ENCODE measurements at places on chromosomes 6 and 20.

DNA sequence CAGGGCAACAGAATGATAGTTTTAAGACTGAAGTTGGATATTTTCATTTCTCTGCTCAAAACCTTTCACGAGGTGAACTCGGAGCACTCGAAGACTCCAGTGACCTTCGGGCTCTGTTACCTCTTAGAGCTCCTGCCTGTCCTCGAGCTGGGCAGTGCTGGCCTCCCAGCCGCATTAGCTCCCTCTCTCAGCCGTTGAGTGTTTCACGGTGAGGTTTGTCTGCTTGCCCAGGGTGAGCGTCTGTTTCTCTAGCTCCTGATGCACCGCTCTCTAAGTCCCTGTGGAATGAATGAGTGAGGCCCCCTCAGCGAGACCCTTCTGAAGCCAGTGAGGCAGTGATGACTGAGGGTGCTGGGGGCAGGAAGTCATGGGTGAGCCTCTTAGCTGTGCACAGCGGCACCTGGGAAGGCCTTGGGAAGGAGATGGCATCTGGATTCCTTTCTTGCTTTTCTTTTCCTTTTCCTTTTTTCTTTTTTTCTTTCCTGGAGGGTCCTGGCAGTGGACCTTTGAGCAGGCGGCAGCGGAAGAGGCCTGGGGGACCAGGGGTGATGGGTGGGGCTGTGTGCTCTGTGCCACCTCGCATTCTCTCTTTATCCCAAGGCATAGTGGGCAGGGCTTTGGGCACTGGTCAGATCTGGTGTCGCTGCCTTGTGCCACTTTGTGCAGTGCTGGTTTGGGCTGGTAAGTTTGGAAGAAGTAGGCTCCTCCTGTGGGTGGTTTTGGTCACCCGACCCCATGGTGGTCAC, 2.2 kb downstream of the PSMG4 start:
- no peak for DNase-seq

- DNase-seq = no peak
These were observed 3.2 kb downstream of the RAB44 start for GRCh38 chr6:36700831-36701230.

DNA sequence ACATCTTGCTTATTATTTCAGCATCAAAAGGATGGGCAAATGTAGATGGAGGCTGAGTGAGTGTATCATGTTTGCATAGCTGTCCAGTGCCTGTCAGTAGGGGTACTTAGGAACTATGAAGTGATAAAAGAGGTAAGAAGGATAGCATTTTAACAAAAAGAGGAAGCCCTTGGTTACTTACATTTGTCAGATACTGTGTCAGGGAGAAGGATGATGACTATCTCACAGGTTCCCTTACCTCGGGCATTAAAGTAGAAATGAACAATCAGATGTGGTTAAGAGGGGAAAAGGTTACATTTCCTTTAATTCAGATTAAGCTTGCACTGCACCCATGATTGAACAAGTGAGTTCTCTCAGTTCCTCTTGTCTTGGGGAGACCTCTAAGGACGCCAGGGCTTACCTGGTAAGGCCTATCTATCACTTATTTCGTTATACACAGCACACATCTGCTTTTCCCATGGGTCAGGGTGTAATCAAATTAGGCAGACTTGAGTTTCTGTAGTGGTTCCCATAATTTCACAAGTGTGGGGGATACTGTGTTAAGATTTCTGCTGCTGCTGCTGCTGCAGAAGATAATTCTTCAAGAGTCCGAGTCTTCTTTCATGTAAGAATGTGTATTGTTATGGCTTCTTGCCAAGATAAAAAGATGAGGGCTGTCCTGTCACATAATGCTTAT, 4.5 kb downstream of the FOXO3 start:
- DNase-seq = no peak

GRCh38 chr6:128251445-128252340, 268.7 kb downstream of the PTPRK start:
- DNase-seq = no peak

GRCh38 chr6:106787327-106788196, 158.2 kb downstream of the QRSL1 start:
- no peak for DNase-seq

- DNase-seq = no peak
These were observed 56.9 kb downstream of the FAM229B start for GRCh38 chr6:112144145-112144926.

DNA sequence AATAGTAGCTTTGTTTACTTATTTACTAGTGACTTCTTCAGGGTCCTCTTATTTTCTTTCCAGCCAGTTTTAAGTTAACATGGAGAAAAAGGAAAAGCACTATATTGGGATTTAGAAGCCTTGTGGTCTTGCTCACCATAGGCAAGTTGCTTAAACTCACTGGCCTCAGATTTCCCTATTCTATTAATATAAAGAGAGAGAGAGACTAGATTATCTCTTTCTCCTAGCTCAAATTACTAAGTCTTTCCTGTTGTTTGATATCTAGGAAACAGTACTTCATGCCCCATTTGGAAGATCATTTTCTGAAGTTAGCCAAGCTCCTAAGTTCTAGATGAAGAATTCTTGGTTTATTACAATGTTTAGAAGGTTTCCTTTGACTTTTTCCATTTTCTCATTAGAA, 32.5 kb downstream of the CTNNBL1 start:
- DNase-seq = no peak

DNA sequence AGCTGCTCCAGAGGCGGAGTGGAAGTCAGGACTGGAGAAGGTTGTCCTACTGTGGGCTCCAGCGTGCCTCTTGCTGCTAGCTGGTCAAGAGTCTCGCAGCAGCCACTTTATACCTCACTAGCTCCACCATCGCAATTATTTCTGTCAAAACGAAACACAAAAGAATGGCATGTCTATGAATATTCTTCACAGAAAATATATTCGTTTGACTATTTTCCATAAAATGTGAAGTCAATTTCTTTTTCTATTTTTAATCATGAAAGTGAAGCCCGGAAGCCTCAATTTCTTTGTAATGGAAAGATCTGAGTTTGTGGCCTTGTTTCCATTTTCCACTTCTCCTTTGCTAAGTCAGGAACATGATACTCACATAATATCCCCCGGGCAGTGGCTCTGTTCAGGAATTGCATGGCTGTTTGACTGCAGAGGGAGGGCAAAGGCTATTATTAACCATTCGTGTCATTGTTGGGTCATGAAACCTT, 51.7 kb downstream of the DTD1 start:
- no peak for DNase-seq

- DNase-seq = no peak
These were observed 94.5 kb downstream of the SSR1 start for GRCh38 chr6:7218406-7218988.

- no peak for DNase-seq
These were observed 132.7 kb downstream of the PKHD1 start for GRCh38 chr6:51954681-51955080.

DNA sequence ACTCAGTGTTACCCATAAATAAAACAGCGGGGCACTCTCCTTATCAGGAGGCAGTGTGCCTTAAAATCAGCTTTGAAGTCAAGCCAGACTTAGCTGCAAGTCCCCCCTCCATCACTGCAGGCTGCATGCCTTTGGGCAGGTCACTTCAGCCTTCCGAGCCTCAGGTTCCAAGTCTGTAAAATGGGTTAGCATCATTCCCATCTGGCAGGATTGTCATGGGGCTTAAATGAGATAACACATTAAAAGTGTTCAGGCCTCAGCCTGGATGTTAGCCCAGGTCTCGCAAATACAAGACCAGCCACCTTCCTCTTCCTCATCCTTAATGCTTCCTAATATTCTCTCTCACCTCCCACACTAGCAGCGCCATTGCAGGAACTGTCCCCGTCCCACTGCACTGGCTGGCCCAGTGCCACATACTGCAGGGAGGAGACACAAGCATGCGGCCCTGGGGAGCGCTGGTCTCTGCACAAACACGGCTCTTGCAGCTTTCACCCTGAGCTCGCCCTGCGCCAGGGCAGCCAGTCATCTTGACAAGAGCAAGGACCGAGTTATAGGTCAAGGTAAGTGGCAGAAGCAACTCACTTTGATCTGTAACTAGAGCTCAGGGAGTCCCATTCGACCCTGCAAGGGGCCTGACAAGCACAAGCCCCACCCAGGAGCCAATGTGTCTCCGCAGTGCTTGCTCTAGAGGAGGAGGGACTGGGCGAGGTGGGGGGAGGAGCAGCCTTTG, 564.6 kb upstream of the AGPAT4 start:
- DNase-seq = no peak

DNA sequence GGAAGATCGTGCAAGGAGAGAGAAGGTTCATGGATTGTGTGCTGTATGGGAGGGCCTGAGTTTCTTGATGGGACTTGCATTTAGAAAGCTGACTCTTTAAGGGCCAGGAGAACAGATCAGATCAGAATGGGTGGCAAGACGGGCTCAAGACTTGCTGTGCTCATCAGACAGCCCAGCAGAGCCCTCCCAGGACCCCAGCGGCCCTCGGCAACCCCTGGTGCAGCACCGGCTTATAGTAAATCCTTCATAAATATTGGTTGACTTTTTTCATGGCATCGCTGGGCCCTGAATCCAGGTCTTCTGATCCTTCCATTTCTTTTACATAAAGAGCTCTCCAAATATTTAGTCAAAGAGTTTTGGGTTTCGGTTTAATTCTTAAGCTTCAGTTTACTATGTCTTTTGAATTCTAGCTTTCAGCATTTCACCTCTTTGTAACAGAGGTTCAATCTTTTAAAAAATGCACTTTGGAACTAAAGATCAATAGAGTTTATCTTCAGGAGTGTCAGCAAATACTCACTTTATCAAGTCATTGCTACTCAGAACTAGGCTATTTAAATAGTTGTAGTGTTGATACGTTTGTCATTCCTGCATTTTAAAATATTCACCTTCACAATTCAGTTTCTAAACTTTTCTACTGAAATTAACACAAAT, 205.6 kb downstream of the ZDHHC14 start:
- no peak for DNase-seq

GRCh38 chr6:802701-803100, 109.8 kb upstream of the EXOC2 start:
- no peak for DNase-seq

- no peak for DNase-seq
These were observed 88.3 kb downstream of the CEBPB start for GRCh38 chr20:50278684-50279531.

DNA sequence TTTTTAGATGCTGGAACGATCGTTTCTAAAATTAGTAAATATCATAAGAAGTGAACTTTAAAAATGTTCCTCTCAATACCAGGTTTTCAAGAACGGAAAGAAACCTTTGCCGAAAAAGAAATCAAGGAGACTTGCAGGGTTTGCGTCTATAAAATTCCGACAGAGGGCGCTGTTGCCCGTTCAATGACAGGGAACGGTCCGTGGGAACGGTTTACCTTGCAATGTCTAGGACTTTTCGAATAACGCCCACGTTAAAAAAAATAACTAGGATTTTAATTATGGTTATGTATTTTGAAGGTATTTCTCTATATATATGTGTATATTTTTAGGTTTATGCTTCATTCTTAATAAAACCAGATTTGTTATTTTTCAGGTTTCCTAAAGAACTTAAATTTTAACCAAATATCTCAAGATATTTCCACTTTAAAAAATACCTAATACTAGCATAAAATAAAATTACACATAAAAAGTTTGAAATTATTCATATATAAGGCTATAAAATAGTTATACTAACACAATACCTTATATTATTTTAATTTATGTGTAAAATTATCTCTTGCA, 2.5 kb upstream of the TFAP2B start:
- no peak for DNase-seq

- DNase-seq = no peak
These were observed 360.7 kb downstream of the SAMD5 start for GRCh38 chr6:147869201-147869600.

- no peak for DNase-seq
These were observed 520.1 kb upstream of the IMPG1 start for GRCh38 chr6:76592566-76592965.

DNA sequence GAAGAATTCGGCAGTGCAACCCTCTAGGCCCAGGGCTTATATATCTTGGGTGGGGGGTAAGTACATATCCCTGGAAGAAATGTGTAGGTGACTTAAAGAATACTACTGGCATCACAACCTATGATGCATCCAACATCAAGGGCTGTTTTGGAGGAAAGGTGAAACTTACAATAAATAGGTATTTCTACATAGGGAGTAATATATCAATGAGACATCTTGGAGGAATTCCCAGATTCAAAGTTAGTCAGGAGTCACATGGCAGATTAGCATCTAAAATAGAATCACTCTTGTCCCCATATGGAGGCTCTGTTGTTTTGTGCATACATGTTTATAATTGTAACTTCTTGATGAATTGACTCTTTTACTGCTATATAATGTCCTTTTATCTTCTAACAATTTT, 375.5 kb downstream of the PAX1 start:
- DNase-seq = no peak

DNA sequence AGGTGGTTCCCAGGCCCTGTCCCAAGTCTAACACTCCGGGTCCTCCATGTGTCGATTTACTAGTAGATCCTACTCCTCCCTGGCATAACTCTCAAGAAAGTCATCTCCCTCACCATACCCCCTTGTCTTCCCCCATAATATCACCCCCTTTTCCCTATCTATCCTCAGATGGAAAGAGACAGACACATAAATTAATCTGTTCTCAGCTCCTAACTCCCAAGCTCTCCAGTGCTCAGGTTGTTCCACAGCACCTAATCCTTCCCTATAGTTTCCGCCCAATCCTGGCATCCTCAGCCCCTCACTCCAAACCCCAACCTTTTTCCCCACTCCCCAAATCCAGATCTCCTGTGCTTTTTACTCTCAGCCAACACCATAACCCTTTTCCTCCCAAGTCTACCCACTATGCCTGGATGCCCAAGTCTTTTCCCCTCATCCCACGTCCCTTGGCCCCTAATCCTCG, 808 bp downstream of the ILRUN start:
- no peak for DNase-seq

DNA sequence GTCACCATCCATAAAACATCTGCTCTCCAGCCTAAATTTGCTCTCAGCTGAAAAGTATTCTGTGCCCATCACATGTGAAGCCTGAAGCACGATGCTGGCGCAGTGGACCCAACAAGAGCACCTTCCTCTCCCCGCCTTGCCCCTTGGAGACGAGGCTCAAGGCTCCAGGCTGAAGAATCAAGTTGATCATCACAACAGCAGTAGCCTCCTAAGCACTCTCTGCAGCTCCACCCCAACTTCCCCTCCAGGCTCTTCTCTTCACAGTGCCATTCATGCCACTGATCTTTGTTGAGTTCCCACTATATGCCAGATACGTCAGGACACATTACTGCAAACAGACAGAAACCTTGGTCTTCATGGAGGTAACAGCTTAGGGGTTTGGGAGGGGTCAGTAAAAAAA, 41.6 kb upstream of the ZNF217 start:
- DNase-seq = no peak
